ENCODE measurements at places on chromosomes 2 and 18. TPM values are rescaled to one million over a fixed set of nuclear protein-coding genes. Genes with fewer than 3 reads are reported as not detected.

DNAH6 gene
- total RNA-seq = 10.6 TPM

DYNAP gene
- not detected for total RNA-seq

TMEM198 gene
- 15.7 TPM for total RNA-seq

REG1B gene
- not detected for total RNA-seq

PIKFYVE gene
- total RNA-seq = 63.9 TPM

HK2 gene
- 3.4 TPM for total RNA-seq

AQP12A gene
- total RNA-seq = not detected

TRIM43 gene
- not detected for total RNA-seq
